ENCODE measurements at places on chromosomes 13 and 19.

DNA sequence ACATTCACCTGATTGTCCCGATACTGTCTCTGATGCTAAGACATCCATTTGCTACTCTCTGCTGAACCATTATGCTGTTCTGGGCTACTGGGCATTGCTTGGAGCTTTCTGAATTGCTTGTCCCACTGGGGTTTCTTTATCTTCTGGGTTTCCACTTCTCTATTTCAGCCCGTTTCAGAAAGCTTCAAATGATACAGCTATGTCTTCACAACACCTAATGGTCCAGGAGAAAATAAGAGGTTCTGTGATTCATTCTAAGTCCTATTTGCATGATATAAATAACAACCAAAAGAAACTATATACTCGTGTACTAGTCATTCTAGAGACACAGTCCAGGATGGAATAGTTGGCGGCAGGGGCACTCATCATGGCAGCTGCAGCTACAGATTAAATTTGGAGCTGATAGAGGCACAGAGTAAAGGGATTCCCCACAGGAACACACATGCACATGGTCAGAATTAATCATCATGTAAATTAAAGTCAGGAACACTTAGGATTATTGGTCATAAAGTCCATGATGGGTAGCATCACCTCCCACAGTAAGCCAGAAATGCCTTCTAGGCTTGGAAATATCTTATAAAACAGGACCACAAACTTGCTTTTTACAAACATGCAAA lies 33.3 kb upstream of the SCEL start:
- DNase-seq: no peak

DNA sequence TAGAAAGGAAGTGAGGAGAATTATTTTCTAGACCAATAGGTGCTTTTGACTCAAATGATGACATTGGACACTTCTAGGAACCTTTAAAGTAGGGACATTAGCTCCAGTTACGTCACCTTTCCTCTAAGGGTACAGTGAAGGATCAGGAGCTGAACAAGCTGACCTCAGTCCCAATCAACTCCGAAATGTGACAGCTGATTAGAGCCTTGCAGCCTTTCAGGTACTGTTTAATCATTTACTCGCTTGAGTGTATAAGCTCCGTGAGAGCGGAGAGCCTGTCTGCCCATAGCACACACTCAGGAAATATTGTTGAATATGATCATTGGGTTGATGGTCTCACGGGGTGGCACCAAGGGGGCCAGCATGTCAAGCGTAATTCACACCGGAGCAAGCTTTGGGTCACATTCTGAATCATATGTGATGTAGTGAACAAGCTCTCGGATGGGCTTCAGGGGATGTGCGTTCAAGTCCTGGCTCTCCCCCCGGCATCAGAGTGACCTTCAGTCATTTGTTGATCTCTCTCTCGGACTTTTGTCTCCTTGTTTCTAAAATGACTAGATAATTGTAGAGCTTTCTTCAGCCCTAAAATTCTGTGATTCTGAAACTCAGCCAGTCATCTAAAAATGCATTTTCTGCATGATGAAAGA lies 141.9 kb downstream of the ZIC5 start:
- no peak for DNase-seq

DNA sequence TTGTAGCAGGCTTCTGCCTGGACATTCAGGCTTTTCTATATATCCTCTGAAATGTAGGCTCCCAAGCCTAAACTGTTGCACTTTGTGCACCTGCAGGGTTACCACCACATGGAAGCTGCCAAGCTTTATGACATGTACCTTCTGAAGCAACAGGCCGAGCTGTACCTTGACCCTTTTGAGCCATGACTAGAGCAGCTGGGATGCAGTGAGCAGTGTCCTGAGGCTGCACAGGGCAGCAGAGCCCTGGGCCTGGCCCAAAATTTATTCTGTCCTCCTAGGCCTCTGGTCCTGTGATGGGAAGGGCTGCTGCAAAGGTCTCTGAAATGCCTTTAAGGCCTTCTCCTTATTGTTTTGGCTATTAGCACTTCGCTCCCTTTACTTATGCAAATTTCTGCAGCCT lies 23.5 kb upstream of the CD177 start:
- DNase-seq: no peak

GRCh38 chr13:98838776-98839175 lies 86.3 kb upstream of the SLC15A1 start:
- no peak for DNase-seq

DNA sequence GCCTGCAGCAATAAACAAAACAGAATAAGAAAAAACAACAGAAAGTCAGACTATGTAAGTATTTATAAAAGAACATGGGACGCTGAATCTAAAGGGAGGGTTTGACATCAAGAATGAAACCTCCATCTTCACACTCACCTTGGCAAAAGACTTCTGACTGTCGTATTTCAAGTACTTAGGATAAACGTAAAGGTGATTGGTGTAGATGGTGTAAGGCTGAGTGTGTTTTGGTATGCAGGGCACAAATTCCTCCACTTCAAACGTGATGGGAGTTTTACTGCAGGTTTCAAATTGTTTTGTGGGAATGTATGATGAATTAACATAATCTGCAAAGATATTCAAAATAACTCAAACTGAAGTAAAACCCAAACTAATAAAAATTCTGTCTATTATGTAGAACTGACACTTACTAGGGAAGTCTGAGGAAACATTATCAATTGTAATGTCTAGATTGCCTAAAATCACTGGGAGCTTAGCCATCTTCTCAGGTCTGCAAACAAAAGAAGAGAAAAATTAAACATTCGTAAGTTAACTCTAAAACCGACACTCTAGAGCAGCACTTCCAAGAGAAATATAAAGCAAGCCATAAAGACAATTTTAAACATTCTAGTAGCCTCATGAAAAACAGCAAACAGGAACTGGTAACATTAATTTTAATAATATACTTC lies 89.5 kb downstream of the DOCK9 start:
- no peak for DNase-seq

GRCh38 chr13:36891752-36892151 lies 28.3 kb downstream of the SMAD9 start:
- no peak for DNase-seq

DNA sequence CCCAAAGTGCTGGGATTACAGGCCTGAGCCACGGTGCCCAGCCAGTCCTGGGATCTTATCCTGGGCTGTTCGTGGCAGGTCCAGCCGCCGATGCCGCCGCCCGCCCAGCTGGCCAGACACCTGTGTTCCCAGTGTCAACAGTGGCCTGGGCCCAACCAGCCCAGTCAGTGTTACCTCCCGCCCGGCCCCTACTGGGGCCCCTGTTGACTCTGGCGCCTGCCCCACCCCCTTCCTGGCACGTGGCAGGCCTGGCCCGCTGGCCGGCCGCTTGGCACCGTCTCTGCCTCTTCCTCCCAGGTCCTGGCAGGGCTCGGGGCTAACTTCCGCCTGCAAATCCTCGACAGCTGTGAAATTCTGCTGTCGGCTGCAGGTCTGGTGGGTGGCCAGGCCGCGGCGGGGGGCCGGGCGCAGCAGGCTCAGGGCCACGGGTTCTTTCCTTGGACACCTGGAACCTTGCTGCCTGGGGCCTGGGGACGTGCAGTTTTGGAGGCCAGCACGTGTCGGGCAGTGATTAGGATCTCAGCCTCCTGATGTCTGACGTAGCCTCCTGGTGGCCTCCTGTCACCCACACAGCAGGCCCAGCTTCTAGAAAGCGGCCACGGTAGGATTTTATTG lies 9.1 kb downstream of the ARID3A start:
- DNase-seq: no peak

DNA sequence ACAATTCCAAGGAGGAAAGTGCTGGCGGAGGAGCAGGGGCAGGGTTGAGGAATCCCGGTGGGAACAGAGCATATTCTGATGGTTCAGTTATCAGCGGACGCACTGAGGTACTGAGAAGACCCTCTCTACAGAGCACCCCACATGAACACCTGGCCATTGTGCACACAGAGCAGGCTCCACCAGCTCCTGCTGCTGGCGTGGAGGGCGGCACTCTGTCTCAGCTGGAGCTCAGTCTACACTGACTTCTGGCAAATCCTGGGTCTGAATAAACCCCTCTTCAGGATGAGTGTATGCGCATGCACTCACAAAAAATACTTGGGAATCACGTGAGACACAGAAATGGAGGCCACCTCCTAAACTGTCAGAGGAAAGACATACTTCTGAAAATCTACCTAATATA lies 114.4 kb upstream of the IRS2 start:
- no peak for DNase-seq

GRCh38 chr19:54606891-54607784 lies 13.7 kb downstream of the LILRA1 start:
- DNase-seq: no peak

- DNase-seq: no peak
These were observed 312.1 kb upstream of the PCDH20 start for GRCh38 chr13:61727767-61728166.

DNA sequence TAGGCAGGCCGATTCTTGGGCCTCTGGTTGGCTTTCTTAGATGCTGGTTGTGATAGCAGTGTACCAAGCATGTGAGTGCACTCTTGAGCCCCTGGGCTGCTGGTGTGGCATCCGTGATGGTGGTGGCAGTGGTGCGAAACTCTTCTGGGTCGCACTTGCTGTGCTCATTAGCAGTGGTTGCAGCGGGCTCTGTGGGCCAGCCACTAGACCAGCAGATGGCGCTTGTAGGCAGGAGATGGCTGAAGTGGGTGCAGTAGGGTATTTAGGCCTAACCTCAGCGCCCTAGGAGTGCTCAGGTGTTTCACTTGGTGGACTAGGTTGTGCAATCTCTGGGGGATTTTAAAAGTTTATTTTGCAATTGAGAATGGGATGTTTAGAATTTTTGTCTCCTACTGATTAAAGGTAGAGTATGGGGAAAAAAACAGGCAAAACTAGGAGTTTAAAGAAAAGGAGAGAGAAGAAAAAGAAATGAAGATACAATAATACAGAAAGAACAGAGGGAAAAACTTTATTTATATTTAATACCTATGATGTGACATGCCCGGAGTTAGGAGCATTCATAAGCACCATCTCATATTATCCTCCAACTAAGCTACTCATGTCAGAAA lies 4.3 kb upstream of the ZNF17 start:
- DNase-seq: peak; percentile 76

GRCh38 chr19:34962687-34963572 lies 1.1 kb downstream of the ZNF792 start:
- no peak for DNase-seq

DNA sequence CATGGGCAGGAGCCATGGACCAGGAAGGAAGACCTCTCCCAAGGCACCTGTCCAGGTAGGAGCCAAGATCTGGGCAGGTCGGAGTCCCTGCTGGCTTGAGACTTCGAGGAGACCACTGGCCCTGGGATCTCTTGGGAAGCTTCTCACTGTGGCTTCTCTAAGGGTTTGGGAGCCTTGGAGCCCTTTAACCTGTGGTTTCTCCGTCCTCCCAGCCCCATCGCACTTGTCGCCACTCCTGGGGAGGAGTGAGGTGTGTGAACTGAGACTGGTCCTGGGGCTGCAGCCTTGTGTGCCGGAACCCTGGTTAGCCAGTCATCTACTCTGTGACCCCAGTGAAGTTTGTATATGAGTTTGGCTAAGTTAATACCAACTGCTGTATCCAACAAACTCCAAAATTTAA lies 8.2 kb downstream of the ZNF805 start:
- DNase-seq: no peak

- no peak for DNase-seq
These were observed 21.2 kb downstream of the C2CD4C start for GRCh38 chr19:387777-388176.

GRCh38 chr19:36838784-36839324 lies 667 bp upstream of the ZNF790 start:
- DNase-seq: no peak

- DNase-seq: no peak
These were observed 115.2 kb upstream of the PEG3 start for GRCh38 chr19:56955637-56956216.

DNA sequence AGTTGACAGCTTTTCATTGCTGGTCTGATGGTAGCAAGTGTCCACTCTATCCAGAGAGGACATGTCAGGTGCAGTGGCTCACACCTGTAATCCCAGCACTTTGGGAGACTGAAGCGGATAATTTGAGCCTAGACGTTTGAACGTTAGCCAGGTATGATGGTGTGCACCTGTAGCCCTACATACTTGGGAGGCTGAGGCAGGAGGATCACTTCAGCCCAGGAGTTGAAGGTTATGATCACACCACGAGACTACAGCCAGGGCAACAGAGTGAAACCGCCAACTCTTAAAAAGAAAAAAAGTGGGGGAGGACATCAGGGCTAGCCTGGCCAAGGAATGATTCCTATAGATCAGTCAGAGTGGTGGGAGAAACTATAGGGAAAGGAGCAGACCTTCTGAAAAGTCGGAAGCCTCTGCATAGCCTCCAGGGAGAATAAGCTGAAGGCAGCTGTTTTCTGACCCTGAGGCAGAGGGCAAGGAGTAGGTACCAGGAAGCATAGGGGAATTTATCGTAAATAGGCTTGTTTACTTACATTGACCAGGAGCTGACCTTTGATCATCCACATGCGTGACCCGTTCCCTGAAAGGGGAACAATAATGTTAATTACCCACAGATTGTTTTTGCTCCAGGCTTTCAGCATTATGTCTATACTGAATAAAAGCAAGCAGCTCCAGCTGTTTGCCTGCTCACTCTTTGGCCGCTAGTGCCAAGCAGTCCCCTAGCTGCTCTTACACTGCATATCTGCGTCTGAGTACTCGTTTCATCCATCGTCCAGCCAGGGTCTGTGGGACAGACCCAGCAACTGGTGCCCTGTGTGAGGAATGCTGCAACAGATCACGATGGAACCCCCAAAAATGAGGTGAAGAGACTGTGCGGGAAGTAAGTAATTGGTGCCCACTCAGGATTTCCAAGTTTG lies 161.6 kb downstream of the RNF17 start:
- DNase-seq: no peak

GRCh38 chr19:15324791-15325519 lies 7.4 kb downstream of the BRD4 start:
- no peak for DNase-seq

DNA sequence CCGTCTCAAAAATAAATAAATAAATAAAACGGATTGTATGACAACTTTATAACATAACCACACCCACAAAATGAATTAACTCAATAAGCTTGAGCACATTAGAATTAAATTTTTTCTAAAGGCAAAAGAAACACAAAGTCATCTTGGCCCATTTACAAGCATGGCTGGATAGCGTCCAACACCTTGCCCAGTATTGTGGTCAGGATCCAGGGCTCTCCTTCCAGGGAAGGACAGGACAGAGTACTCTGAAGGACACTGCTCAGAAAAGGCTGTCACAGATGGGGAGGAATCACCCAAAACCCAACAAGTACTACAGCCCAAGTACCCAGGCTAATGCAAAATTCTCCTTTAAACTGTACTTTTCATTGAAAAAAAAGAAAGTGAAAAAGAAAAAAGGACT lies 27.1 kb downstream of the SUGP2 start:
- DNase-seq: no peak

GRCh38 chr19:18501832-18502231 lies 20.0 kb downstream of the ELL start:
- no peak for DNase-seq

GRCh38 chr13:44763615-44764301 lies 187.6 kb upstream of the TSC22D1 start:
- DNase-seq: no peak
